T-helper 2 cell treated with Interferon-gamma antibody and Interleukin-4, amounts not matched to agents 5 μg/mL and 100 μg/mL, for 36 hours (primary cell): ENCODE measurements at places on chromosomes 16 and 17.

GRCh38 chr16:74795104-74795503 is 20.5 kb upstream of the FA2H start:
- H3K36me3 ChIP-seq = no peaks in the 10 kb centered on the region
- peaks cover 9% of the 10 kb centered on the region for H3K27me3 ChIP-seq
- no peak overlapping the region for H3K27ac ChIP-seq
- DNase-seq = no peak
- H3K4me3 ChIP-seq = no peak overlapping the region

- no peak overlapping the region for H3K27ac ChIP-seq
- H3K36me3 ChIP-seq = no peaks in the 10 kb centered on the region
- H3K4me1 ChIP-seq = peaks cover 8% of the 10 kb centered on the region
- H3K4me3 ChIP-seq = no peak overlapping the region
Observed at GRCh38 chr16:81843683-81844082, 64.6 kb downstream of the PLCG2 start.

DNA sequence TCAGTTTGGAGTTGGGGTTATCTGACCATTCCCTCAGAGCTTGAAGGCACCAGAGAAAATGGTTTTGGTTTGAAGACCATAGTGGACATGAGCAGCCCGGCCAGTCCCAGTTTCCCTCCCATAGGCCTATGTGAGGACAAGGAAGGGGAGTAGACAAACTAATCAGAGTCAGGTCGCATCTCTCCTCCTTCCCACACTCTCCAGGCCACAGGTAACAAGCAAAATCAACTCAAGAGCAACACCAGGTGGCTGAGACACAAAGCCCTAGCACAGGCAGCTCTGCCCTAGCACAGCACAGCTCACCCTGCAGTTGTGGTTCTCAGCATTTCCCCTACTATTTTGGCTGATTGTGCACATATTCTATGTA is 7.2 kb downstream of the SUPT4H1 start:
- H3K27me3 ChIP-seq = no peaks in the 10 kb centered on the region
- H3K27ac ChIP-seq = peak overlapping the region; percentile 99
- DNase-seq = no peak
- H3K36me3 ChIP-seq = peaks cover 94% of the 10 kb centered on the region
- H3K4me3 ChIP-seq = peak overlapping the region; percentile 99
- peaks cover 67% of the 10 kb centered on the region for H3K4me1 ChIP-seq

DNA sequence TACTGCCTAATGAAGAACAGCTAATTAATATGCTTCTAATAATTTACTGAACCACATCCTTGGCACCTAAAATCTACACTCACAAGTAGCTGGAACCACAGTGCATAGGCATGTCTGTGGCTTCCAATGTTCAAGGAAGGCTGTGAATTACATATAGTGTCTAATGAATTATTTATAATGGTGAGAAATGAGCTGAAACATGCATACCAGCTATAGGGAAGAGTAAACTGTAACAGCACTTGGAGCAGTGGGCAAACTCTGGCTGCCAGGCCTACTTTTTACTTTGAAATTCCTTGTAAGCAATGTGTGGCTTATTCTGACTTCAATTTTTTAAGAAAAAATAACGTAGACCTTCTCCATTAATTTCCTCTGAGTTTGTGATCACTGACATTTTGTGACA is 953.2 kb upstream of the CDH8 start:
- no peaks in the 10 kb centered on the region for H3K36me3 ChIP-seq
- H3K27ac ChIP-seq = no peak overlapping the region
- no peak overlapping the region for H3K4me3 ChIP-seq
- H3K4me1 ChIP-seq = no peaks in the 10 kb centered on the region
- H3K27me3 ChIP-seq = no peaks in the 10 kb centered on the region

- no peak overlapping the region for H3K27ac ChIP-seq
- DNase-seq = no peak
- no peak overlapping the region for H3K4me3 ChIP-seq
- no peaks in the 10 kb centered on the region for H3K4me1 ChIP-seq
Observed at GRCh38 chr16:15829460-15829859, 27.4 kb downstream of the MYH11 start.

DNA sequence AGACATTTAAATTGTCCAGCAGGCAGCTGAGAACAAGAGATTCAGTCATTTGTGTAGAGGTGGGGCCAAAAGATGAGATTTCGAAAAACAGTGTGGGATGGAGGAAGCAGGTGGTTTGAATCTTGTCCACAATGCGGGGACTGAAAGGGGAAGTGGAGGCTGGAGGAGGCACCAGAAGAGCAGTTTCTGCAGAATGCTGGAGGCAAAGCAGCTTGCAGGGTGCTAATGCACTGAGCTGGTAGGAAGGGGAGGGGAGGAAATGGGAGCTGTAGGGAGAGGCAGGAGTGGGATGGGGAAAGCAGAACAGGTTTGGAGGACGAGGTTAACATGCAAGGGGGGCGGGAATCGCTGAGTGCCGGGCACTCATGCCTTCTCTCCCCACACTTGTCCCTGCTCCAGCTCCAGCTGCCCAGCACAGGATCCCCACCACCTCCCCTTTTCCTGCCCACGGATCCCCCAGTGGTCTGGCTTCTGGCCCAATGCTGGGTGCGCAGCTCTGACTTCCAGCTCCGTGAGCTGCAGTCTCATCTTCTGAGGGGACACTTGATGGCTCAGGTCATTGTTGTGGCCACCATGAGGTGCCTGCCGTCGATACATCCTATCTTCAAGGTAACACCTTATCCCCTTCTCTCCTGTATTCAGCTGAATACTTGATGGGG is 9.4 kb downstream of the C17orf100 start:
- peaks cover 29% of the 10 kb centered on the region for H3K27me3 ChIP-seq
- peak; percentile 57 for DNase-seq
- peaks cover 32% of the 10 kb centered on the region for H3K4me1 ChIP-seq
- peaks cover 4% of the 10 kb centered on the region for H3K36me3 ChIP-seq
- no peak overlapping the region for H3K27ac ChIP-seq

- H3K27me3 ChIP-seq = no peaks in the 10 kb centered on the region
- no peaks in the 10 kb centered on the region for H3K4me1 ChIP-seq
- no peak overlapping the region for H3K4me3 ChIP-seq
- H3K36me3 ChIP-seq = no peaks in the 10 kb centered on the region
Observed at GRCh38 chr16:79993629-79994209, 393.2 kb upstream of the MAF start.

GRCh38 chr16:1430214-1430758 is 592 bp upstream of the PERCC1 start:
- no peak overlapping the region for H3K27ac ChIP-seq
- no peak for DNase-seq
- no peaks in the 10 kb centered on the region for H3K4me1 ChIP-seq
- H3K4me3 ChIP-seq = no peak overlapping the region
- no peaks in the 10 kb centered on the region for H3K27me3 ChIP-seq

DNA sequence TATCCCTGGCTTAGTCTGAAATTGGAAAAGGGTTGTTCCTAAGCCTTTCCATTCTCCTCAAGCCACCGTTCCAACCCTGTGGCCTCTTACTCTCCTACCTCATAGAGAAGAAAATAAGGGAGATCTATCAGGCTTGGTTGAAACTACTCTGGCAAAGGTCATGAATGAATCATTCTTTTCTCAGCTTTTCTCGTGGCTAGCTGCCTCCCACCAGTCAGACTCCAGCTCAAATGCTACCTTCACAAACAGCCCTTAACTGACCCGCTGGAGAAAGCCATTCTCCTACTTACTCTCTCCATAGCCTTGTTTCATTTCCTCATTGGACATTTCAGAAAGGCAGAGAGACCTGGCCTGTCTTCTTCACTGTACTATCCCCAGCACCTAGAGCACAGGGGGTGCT is 8.9 kb downstream of the MYH10 start:
- no peak overlapping the region for H3K27ac ChIP-seq
- peaks cover 10% of the 10 kb centered on the region for H3K4me1 ChIP-seq
- peak; percentile 23 for DNase-seq
- H3K36me3 ChIP-seq = peaks cover 5% of the 10 kb centered on the region
- peaks cover 23% of the 10 kb centered on the region for H3K27me3 ChIP-seq

GRCh38 chr17:77120868-77121267 is 19.9 kb upstream of the SEC14L1 start:
- peaks cover 10% of the 10 kb centered on the region for H3K4me1 ChIP-seq
- DNase-seq = no peak
- H3K4me3 ChIP-seq = no peak overlapping the region
- no peaks in the 10 kb centered on the region for H3K27me3 ChIP-seq

DNA sequence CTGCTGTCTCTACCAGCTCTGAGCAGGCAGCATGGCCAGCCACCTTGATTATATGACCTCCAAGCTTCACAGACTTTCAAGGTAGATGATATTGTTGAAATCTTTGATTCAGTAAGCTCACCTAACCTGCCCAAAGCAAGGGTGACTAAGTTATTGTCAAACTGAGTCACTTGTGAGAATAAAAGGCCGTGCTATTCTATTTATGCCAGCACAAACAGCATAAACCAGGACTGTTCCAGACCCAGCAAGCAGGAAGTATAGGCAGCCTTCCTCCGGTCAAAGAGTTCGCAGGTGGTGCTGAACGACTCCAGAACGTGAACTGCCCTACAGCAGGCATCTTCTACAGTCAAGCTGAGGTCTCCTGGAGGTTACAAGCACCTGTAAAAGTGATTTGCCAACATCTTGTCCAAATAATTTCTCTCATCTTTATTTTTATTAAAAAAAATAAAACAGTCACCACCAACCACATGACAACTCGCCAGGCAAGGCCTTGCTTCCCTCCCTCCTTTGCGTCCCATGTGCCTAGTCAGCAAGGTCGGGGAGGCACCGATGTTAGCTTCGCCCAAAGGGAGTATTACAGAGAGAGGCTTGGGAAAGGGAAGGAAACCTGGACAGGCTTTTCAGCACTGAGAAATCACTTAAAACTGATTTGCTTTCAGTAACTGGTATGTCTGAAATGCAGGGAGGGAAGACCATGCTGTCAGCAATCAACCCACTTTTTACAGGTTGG is 10.8 kb downstream of the ARL2BP start:
- H3K4me3 ChIP-seq = no peak overlapping the region
- H3K27ac ChIP-seq = no peak overlapping the region
- no peaks in the 10 kb centered on the region for H3K27me3 ChIP-seq
- H3K36me3 ChIP-seq = peaks cover 21% of the 10 kb centered on the region
- DNase-seq = no peak

DNA sequence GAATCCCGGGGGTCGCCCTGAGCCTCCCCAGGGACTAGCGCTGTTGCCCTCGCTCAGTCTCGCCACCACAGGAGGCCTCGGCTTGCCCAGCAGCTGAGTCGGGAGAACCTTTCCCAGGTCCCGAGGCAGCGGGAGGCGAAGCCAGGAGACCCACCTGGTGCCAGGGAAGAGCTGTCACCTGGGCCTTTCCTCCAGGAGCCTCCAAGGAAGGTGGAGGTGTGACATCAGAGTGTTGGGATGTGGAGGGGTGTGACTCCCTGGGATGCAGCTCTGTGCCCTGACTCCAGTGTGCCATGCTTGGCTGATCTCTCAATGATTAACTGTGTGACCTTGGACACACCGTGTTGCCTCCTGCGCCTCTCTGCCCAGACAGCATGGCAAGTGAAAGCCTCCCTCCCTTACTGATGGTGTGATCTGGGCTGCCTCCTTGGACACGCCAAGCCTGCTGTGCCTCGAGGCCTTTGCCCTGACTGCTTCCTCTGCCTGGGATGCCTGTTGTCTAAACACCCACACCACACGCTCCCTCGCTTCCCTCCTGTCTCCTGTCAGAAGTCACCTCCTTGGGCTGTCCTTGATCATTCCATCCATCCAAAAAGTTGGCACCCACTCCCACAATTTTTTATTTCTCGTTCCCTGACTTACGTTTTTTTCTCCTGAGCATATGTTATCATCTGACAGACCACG is 88.0 kb downstream of the CMIP start:
- H3K4me1 ChIP-seq = peaks cover 7% of the 10 kb centered on the region
- no peak overlapping the region for H3K27ac ChIP-seq
- DNase-seq = no peak
- peaks cover 2% of the 10 kb centered on the region for H3K36me3 ChIP-seq
- H3K27me3 ChIP-seq = no peaks in the 10 kb centered on the region

DNA sequence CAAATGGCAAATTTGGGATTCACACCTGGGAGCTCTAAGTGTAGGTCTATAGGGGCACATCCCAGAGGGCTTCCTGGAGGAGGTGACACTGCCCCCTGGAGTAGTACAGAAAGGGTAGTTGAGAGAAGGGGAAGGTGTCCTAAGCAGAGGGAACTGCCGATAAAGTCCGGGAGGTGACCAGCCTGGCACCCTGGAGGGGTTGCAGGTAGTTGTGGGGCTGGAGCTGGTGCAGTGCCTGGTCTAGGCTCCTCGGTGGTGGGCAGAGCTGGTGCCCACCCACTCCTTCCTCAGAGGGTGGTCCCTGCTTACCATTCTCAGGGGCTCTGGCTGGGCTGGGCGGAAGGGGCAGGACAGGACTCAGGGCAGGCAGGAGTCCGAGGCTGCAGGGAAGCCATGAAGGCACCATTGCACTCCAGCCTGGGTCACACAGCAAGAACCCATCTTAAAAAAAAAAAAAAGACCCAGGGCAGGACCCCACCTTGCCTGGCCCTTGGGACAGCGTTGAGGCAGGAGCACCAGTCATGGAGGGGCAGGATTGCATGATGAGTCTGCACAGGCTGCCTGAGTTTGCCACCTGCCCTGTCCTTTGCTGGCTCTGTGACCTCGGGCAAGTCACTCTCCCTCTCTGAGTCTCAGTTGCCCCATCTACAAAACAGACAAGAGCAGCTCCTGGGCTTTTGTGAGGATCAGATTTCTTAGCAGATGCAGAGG is 43.8 kb downstream of the LAT start:
- H3K36me3 ChIP-seq = no peaks in the 10 kb centered on the region
- no peaks in the 10 kb centered on the region for H3K27me3 ChIP-seq

DNA sequence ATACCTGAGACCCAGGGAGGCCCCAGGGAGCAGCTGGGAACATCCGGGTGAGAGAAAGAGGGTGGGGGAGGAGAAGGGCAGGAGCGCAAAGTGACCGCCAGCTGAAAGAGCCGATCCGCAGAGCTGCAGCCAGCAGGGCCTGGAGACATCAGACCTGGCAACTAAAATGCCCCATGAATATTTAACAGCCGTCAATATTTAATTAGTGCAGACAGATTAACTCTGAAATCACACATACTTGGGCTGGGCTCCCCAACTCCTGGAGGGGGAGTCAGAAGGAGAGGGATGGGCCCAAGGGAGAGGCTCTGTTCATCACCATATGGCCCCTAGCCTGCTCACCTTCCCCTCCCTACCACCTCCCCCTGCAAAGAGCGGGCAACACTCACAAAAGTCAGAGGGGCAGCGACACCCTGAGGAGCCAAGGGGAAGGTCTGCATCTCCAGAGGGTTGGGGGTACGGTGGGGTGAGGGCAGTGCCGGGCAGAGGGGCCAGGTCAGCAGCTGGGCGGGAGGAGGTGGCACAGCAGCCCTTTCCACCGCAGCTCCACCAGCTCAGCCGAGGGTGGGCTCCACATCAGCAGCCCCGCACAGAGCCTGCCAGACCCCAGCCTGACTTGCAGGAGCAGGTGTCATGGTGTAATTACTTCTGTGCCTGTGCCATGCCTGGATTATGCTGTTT is 61.9 kb upstream of the CCL1 start:
- DNase-seq = no peak
- H3K27ac ChIP-seq = no peak overlapping the region
- peaks cover 9% of the 10 kb centered on the region for H3K4me1 ChIP-seq
- peaks cover 52% of the 10 kb centered on the region for H3K27me3 ChIP-seq
- no peaks in the 10 kb centered on the region for H3K36me3 ChIP-seq
